Smooth muscle cell of the coronary artery (primary cell): ENCODE measurements at places on chromosomes 11 and 22. TPM values are rescaled to one million over a fixed set of nuclear protein-coding genes. Genes with fewer than 3 reads are reported as not detected.

Gene IGSF9B
- total RNA-seq, result under 0.01 and 2.2 TPM in 2 replicates

Gene DGAT2
- 0.60 and 18.7 TPM in 2 replicates for total RNA-seq

Gene PHLDB1
- total RNA-seq, result 41.5 and 114 TPM in 2 replicates

Gene RBMXL2
- total RNA-seq, result 0.08 TPM in 1 of 2 replicates, not detected in the other

Gene PHF21B
- not detected in 2 replicates for total RNA-seq

Gene SEC14L6
- 0.15 TPM in 1 of 2 replicates, not detected in the other for total RNA-seq

Gene MMP11
- total RNA-seq, result 11.0 and 18.5 TPM in 2 replicates
